Naive thymus-derived CD4-positive, alpha-beta T cell (primary cell): ENCODE measurements at places on chromosomes 7 and 10. TPM values are rescaled to one million over a fixed set of nuclear protein-coding genes. Genes with fewer than 3 reads are reported as not detected.

The C1QL3 gene
- not detected for total RNA-seq

GRCh38 chr7:115676080-115676479, 354.5 kb downstream of the TFEC start:
- no peaks in the 10 kb centered on the region for H3K4me1 ChIP-seq
- H3K27ac ChIP-seq = no peak overlapping the region
- no peak overlapping the region for H3K4me3 ChIP-seq
- no peak for DNase-seq
- no peaks in the 10 kb centered on the region for H3K27me3 ChIP-seq

GRCh38 chr10:122509323-122509722, 48.0 kb downstream of the HTRA1 start:
- H3K27me3 ChIP-seq = no peaks in the 10 kb centered on the region
- H3K36me3 ChIP-seq = no peaks in the 10 kb centered on the region
- H3K27ac ChIP-seq = no peak overlapping the region
- no peak overlapping the region for H3K4me3 ChIP-seq
- H3K4me1 ChIP-seq = no peaks in the 10 kb centered on the region

DNA sequence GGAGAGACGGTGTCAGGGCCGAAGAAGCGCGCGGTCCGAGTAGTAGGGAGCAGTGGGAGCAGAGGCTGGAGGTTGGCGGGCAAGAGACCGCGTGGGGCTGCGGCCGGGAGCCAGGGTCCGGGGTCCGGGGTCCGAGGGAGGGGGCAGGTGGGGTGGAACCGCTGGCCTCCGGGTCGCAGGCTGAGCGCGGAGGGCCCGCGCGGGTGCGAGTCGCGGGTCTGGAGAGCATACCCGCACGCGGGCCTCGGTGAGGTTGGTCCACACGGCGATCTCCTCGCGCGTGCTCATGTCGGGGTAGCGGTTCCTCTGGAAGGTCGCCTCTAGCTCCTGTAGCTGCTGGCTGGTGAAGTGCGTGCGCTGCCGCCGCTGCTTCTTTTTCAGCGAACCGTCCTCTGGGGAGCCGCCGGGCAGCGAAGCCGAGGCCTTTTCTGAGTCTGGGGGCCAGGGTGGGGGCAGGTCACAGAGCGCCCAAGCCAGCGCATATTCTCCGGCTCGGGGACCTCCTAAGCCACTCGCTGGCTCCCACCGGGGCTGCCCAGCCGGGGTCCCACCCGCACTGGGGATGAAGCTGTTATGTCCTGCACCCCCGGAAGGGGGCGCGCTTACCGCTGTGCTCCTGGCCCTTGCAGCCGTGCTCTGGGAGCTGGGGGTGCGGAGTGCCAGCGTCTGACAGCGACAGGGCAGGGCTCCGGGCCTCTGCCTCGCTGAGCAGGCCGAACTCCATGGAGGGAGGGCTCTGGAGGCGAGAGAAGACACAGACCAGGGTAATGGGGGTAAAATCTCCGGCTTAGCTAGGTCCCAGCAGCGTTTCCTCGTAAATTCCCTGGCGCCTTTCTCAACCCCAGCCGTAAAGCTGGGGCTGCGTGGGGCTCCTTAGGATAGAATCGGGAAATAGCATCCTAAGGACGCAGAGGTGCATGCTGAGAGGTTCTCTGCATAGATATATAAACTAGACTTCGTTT, 5.5 kb downstream of the ELOVL3 start:
- DNase-seq = peak; percentile 58
- peaks cover 13% of the 10 kb centered on the region for H3K4me1 ChIP-seq
- H3K27me3 ChIP-seq = peaks cover 5% of the 10 kb centered on the region

DNA sequence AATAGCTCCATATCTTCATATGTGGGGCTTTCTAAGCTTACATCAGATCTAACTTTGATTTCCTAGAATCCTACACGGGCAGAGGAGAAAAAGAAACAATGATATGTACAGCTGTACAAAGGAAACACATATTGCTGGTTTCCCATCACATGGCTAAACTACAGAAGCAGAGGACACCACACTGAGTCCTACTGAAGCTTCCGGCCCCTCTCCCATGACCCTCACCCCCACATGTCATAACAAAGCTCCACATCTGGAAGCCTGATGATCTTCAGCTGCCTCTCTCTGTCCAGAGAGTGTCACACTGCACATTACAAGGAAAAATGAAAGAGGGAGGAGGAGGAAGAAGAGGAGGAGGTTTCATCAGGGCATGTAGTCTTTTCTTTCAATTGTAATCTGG, 14.0 kb downstream of the SLC16A12 start:
- no peaks in the 10 kb centered on the region for H3K27me3 ChIP-seq
- no peaks in the 10 kb centered on the region for H3K4me1 ChIP-seq
- no peak overlapping the region for H3K27ac ChIP-seq
- DNase-seq = no peak
- no peak overlapping the region for H3K4me3 ChIP-seq
